ENCODE measurements at places on chromosomes 4 and X.

DNA sequence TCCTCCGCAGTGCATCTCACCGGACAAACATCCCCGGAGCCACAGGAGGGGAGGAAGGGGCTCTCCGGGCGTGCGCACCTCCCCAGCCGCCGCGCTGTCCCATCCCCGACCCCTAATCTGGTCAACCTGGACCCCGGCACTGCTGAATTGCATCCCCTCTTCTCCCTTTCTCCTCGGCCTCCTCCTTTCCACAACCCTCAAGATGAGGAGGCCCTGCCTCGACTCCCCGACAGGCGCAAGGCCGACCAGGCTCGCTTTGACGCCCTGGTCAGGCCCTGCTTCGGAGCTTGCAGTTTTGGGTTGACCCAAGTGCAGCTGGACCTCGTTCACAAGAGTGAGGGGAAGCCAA lies 2.3 kb downstream of the PDGFRA start:
- DNase-seq, result no peak

DNA sequence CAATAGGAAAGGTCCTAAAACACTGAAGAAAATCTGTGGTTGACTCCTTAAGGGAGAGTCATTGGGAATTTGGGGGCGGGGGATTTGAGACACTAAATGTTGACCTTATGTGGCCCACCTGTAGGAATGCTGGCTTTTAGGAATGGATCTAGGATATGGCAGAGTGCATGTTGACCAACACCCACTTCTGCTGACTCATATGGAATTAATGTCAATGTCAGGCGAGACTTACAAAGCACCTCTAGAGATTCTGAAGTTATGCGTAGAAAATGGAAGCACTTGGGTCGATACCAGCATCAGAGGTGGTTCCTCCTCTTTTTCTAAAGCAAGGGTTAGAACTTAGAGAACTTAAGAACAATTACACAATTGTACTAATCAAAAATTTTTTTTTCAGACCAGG lies 100.6 kb upstream of the CBR4 start:
- DNase-seq, result no peak

DNA sequence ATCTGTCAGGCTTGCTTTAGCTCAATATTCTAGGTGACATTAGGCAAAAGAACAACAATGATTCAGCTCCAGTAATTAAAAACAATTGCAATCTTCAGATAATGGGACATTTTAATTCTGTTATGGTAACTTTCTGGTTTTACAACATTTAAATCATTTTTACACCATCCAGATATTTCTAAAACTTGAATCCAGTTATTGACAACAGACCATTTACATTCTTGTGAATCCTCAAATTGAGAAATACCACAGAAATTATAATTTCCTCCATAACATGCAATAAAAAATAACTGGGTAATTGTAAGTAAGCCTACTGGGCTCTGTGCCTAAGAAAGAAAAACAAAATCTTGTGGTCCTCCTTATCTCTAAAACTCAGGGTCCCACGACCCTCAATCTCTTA lies 195.0 kb upstream of the S100G start:
- no peak for DNase-seq

GRCh38 chr4:109877400-109877799 lies 29.5 kb downstream of the LRIT3 start:
- peak; percentile 10 for DNase-seq

DNA sequence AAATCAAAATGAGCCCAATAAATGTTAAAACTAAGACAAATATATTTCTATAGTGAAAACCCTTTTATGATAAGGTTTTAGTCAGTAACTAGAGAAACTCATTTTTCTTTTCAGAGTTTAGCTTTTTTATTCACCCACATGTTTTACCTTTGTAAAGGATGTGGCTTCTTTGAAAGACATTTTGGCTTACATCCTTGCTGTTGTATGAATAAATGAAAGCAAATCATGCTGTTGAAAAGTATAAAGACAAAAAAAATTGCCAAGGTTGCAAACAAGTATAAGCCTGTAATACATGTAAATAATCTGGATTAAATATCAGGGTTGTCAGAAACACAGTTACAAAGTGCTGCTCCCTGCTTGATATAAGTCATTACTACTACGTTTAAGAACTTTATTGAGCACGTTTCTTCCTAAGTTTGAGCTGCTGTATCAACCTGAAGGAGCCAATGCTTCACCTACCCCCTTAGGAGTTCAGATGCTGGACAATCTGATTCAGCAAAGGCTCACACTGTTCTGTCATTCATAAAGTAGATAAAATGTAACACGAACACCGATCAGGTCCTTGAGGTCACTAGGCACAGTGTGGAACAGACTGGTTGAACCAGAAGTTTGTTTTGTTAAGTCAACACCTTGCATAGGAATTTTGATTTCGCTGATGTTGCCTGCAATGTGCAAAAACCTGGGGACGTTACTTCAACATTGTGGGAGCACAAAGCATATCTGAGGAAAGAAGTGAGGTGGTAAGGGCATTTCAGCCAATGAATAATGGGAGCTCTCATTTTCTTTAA lies 321.2 kb upstream of the BMP3 start:
- no peak for DNase-seq

DNA sequence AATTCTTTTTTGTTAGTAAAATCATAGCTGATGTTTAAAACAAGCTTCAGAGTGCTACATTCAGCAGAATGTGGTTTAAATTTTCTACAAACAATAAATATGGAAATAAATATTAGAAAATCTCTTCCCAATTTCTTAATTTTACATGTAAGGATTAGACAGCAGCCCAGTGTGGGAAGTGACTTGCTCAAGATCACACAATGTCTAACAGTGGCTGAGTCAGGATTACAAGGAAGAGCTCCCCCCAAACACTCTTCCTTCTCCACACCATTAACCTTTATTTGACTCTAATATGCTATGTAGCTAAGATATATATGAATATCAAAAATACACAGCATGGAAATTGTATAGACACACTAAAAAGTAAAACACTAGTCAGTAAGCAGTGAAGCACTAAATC lies 59.5 kb downstream of the SLC10A7 start:
- no peak for DNase-seq

- peak; percentile 33 for DNase-seq
Measured at GRCh38 chr4:26075583-26075982, 161.6 kb downstream of the SMIM20 start.

GRCh38 chr4:83440148-83440814 lies 15.3 kb downstream of the HELQ start:
- no peak for DNase-seq

GRCh38 chr4:8409264-8410065 lies 31.1 kb downstream of the ACOX3 start:
- peak; percentile 83 for DNase-seq

GRCh38 chrX:130775849-130776248 lies 127.2 kb downstream of the ENOX2 start:
- peak; percentile 9 for DNase-seq

GRCh38 chrX:65451663-65452062 lies 82.9 kb downstream of the LAS1L start:
- DNase-seq, result peak; percentile 41

- peak; percentile 79 for DNase-seq
Measured at GRCh38 chr4:168859888-168860694, 150.0 kb downstream of the CBR4 start.

GRCh38 chr4:147714575-147715401 lies 17.1 kb upstream of the ARHGAP10 start:
- DNase-seq, result no peak

DNA sequence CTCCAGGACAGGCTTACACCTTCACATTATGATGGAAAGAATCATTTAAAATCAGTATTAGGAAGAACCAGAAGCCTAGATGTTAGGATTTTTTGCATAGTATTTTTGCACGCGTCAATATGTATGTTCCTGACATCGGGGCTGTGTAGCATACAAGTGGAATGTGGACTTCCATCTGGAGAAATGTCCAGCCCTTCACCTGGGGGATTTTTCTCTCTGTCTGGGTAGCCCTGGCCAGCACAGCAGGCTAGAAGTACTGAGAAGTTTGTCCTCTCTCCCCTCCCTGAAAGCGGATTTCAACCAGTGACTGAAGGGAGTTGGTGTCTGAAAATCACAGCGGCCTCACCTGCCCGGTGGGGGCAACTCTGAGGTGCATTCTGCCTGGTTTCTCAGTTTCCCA lies 10.4 kb upstream of the KLHL8 start:
- DNase-seq, result no peak

DNA sequence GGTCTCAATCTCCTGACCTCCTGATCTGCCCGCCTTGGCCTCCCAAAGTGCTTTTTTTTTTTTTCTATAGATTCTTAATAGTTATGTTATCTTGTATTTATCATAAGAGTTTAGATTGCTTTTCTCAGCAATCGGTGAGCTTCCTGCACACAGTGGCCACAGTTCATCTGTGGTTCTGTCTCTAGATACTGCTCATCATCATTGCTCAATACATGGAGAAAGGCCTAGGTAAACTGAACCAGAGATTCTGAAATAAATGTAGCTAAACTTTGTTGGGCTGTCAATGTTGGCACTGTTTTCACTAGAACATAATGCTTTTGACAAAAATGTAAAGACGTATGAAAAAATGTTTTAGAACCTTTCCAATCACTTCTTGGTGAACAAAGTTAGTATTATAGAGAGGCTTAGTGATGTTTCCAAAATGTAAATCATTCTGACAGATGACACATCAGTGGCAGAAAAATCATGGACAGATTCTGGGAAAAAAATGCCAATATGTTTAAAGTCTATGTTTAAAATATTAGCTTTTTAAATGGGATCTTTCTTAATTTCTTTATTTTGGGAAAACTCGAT lies 50.0 kb upstream of the LIMCH1 start:
- no peak for DNase-seq

DNA sequence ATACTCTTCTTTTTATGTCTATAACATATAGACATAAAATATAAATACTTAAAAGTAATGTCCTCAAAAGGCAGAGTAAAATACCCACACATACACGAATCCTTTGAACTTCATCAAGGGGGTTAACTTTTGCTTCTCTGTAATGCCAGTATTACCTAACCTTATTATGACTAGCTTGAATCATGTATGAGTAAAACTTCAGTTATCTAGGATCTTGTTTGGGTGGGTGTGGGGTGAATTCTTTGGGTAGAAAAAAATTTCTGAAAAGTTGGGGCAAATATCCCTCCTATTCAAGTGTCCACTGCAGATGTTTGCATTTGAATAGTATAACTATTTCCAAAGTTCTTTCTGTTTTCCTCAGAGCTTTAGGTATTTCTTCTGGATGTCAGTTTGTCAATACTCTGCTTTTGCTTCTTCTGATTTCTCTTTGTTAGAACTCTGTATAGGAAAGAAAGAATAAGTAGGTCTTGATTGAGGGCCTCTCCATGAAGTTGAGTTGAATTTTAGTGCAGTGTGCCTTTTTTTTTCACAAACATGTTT lies 173.8 kb downstream of the ADGRL3 start:
- no peak for DNase-seq

DNA sequence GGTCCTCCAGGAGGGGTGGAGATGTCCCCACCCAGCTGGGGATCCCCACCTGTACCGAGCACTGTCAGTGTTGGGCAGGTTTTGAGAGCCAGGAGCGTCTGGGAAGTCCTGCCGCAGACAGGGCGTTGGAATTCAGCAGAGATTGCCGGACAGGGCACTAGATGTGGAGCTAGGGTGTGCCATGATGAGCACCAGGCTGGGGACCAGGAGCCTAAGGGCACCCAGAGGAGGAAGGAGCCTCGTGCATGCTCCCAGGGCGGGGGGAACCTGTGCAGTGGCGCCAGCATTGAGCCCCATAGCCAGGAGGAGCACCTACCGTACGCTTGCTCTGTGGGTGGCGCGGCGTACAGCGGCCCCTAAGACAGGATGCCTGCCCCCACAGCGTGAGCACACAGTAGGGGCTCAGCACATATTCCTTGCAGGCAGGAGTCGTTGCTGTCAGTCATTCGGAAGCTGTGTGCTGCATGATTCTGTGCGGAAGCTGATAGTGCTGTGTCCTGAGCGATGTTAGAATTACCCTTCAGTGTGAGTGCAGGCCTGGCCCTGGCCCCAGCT lies 18.8 kb upstream of the TADA2B start:
- no peak for DNase-seq

DNA sequence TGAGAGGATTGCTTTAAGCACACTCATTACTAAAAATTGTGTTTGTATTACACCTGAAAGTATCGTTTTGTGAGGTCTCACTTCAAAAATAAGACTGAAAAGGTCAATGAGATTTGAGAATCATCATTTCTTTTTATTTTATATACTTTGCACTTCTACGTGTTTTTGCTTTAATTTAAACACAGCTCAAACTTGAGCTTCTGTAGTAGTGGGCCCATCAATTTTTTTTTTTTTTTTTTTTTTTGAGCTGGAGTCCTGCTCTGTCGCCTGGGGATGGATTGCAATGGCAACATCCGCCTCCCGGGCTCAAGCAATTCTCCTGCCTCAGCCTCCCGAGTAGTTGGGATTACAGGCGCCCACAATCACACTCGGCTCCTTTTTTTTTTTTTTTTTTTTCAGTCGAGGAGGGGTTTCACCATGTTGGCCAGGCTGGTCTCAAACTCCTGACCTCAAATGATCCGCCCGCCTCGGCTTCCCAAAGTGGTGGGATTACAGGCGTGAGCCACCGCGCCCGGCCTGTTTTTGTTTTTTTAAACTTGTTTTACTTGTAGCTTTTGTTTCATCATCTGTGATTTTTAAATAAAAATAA lies 1.5 kb downstream of the GSTCD start:
- no peak for DNase-seq

DNA sequence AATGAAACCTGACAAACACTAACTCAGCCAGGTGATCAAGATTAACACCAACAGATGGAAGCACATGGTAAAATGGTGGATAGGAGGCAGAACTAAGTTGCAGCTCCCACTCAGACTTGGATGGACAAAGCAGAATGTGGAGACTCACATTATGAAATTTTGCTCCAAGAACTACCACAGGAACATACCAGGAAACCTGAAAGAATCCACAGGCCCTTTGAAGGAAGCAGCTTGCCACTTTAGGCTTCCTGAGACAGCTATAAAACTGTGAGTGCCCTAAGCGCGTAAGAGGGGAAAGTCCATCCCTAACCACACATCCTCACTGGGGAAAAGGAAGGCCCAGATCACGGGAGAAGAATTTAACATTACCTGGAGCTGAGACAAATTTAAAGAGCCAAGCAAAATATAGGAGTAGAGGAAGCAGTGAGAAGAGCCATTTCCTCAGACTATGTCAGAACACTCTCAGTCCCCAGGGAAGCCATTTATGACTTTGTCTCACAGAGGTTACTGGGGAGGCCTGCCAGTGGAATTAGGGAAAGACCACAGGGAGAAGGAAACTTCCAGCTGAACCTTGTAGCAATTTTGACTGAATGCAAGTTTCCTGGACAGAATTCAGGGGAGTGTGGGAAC lies 224.5 kb downstream of the TEX13C start:
- DNase-seq, result no peak
